Anterior cingulate cortex (tissue), 58 donors: ENCODE measurements at places on chromosomes 7 and 10.

- DNase-seq: no peak
These were observed 1.3 kb upstream of the CUEDC2 start for GRCh38 chr10:102433619-102434046.

- DNase-seq: no peak
These were observed 14.6 kb upstream of the PDSS1 start for GRCh38 chr10:26682931-26683330.

DNA sequence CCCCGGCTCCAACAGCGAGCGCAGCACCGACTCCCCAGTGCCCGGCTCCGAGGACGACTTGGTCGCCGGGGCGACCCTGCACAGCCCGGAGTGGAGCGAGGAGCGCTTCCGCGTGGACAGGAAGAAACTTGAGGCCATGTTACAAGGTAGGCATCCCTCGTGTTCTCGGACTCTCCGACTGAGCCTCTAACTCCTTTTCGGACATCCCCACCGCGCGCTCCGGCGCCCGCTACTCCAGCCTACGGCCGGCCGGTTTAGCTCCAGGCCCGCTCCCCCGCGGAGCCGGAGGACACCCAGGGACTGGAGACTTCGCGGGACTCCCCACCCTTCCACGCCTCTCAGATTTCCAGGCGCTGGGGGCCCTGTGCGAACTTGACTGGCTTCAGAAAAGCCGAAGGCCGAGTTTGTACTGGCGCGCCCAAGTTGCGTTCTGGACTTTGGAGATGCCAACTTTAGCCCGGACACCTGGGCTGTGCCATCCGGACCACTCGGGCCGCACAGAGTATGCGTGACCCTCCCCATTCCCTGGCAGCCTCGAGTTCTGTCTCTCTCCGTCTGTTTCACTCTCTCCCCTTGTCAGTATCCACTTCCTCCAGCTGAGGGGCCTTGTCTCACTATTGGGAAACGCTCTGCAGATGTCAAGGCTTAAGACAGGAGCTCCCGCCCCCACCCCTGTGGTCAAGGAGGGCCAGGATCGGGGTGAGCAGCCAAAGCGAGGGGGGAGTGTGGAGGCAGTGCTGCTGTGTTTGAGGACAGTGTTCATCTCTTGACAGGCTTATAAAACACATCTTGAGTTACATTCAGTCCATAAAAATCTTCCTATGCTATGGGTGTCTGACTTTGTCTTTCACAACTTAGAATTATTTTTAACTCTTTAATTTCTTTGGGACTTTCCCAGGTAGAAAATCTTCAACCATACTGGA, 777 bp downstream of the BICC1 start:
- DNase-seq: no peak

GRCh38 chr10:18473424-18474117, 177.8 kb downstream of the NSUN6 start:
- DNase-seq: no peak

- no peak for DNase-seq
These were observed 28.0 kb downstream of the GLCCI1 start for GRCh38 chr7:7996568-7996967.

GRCh38 chr10:62396864-62397263, 22.7 kb downstream of the ZNF365 start:
- DNase-seq: no peak

GRCh38 chr10:35614312-35614711, 9.2 kb downstream of the GJD4 start:
- no peak for DNase-seq

DNA sequence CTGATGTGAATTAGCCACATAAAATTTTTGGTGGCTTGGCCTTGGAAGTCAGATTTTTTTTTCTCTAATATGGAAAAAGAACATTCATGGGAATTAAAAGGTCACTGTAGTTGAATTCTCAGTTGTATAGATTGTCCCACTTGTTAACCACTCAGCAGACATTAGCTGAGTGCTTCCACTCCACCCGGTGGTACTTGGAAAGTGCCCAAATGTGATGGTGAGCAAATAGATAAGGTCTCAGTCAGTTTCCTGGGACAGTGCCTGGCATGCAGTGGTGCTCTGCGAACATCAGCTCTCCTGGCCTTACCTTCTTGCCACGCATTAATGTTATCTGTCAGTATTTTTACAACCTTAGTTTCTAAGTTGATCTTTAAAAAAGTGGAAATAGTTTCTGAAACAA, 1.4 kb downstream of the ATP5F1C start:
- no peak for DNase-seq

GRCh38 chr10:30587522-30588031, 42.0 kb downstream of the LYZL2 start:
- no peak for DNase-seq

GRCh38 chr10:47418966-47419365, 34.9 kb upstream of the ZNF488 start:
- no peak for DNase-seq
